ENCODE measurements at places on chromosomes 1 and 21.

GRCh38 chr1:2091611-2092604 lies 41.7 kb downstream of the PRKCZ start:
- DNase-seq: peak; percentile 63

- peak; percentile 94 for DNase-seq
Observed at GRCh38 chr1:26500488-26501175, 28.4 kb downstream of the HMGN2 start.

DNA sequence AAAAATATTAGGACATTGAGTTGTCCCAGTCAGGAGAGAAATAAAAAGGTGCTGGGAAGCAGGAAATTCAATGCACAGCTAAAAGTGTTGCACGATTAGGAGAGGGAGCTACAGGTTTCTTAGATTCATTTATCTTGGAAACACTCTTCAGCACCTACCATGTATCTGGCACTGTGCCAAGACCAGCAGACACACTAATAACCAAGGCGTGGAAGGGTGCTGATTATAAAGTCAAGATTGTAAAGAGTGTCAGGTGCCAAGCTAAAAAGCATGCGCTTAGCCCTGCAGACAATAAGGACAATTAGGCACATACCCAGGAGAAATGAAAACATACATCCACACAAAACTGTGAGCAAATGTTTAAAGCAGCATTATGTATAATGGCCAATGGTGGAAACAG lies 129.9 kb downstream of the DSCAM start:
- no peak for DNase-seq

- no peak for DNase-seq
Observed at GRCh38 chr1:98177751-98178150, 256.9 kb upstream of the DPYD start.

- no peak for DNase-seq
Observed at GRCh38 chr21:30044447-30045064, 104.8 kb upstream of the GRIK1 start.

GRCh38 chr1:197862221-197862620 lies 40.2 kb upstream of the C1orf53 start:
- no peak for DNase-seq

- no peak for DNase-seq
Observed at GRCh38 chr1:15956150-15956549, 19.8 kb downstream of the ZBTB17 start.

GRCh38 chr21:45122432-45123132 lies 48.2 kb downstream of the ADARB1 start:
- DNase-seq: no peak

- no peak for DNase-seq
Observed at GRCh38 chr21:36403713-36404112, 18.5 kb downstream of the CHAF1B start.

DNA sequence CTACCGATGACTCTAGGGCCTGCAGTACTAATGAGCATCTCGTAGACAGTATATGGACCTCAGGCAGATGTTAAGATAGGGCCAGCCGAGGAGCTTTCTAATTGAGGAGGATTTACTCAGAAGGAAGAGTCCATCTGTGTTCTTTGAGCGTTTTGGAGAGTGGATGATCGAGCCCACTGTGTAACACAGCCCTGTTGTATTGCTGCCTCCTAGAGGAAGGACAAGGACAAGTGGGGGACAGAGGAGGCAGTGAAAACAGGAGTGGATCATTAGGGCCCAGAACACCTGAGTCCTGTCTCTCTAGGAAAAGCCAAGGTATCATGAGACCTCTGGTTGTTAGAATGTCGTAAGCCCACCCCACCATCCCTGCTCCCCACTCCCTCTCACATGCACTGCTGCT lies 62.9 kb downstream of the TBX19 start:
- DNase-seq: no peak

- DNase-seq: no peak
Observed at GRCh38 chr1:209613400-209614150, 30.1 kb downstream of the CAMK1G start.

- no peak for DNase-seq
Observed at GRCh38 chr1:25703041-25703440, 86.5 kb downstream of the MAN1C1 start.

- no peak for DNase-seq
Observed at GRCh38 chr1:44707959-44708831, 22.8 kb downstream of the RNU5D-1 start.

DNA sequence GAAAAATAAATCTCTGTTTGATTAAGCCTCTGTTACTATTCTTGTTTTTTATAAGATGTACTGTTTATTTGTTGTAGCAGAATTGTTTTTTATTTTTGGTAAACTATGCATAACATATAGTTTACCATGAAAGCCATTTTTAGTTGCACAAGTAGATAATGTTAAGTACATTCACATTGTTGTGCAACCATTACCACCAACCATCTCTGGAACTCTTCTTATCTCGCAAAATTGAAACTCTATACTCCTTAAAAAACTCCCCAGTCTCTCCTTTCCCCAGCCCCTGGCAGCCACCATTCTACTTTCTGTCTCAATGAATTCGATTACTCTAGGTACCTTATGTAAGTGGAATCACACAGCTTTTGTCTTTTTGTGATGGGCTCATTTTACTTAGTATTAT lies 27.4 kb upstream of the UHMK1 start:
- no peak for DNase-seq

- DNase-seq: no peak
Observed at GRCh38 chr1:223711173-223711572, 1.2 kb upstream of the CAPN2 start.

- DNase-seq: no peak
Observed at GRCh38 chr21:38205940-38206339, 50.9 kb upstream of the KCNJ15 start.

DNA sequence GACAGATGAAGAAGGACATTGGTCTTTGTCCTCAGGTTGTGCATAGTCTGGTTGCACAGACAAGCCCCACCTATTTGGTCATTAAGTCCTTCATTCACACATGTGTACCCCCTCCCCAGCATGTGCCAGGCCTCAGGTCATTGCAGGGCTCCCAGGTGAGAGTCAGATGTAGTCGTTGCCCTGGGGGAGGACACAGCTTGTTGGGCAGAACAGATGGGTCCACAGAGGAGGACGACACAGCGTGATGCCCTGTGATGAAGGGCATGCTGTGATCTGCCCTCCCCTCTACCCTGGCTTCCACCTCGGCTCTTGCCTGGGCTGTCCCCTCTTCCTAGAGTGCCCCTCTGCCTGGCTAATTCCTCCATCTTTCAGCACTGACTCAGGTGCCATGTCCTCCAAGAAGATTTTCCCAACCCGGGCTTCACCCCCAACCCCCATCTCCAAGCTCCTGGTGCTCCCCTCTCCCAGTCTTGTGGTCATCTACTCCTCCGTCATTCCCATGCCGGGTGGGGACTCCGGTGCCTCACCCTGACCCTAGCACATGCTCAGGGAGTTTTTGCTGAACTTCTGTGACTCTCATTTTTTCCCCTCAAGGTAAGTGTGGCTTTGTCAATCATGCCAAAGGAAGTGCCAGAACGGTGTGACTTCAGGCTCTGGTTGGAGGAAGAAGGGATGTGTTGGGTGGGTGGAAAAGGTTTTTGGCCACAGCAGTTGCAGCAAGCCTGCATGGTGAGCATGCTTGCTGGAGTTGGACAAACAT lies 220.5 kb downstream of the FOXD2 start:
- no peak for DNase-seq

DNA sequence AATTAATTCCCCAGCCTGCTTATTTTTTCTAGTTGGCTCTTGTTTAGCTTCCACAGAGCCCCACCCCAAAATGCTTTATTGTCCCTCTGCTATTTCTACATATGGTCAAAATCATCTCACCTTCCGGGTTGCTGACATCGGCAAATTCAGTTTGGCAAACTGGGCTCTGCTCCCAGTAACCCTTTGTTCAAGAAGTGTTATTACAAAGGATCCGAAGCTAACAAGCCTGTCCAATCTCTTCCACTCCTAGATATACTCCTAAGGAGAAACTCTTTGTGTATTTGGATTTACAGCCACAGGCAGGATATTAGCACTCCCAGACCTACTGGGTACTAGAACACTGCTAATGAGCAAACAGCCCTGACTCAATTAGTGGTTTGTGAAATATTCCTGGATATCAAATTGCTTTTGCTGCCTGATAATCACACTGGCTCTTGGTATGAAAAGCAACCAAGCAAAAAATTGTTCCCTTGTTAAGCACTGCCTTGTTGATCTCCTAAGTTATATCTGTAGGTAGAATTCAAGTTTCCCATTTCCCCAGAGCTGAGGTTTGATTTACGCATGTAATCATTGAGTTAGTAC lies 4.0 kb downstream of the JUN start:
- no peak for DNase-seq

GRCh38 chr1:17370618-17371017 lies 1.4 kb upstream of the PADI6 start:
- DNase-seq: no peak

- DNase-seq: peak; percentile 86
Observed at GRCh38 chr1:41726899-41727748, 191.6 kb downstream of the HIVEP3 start.

DNA sequence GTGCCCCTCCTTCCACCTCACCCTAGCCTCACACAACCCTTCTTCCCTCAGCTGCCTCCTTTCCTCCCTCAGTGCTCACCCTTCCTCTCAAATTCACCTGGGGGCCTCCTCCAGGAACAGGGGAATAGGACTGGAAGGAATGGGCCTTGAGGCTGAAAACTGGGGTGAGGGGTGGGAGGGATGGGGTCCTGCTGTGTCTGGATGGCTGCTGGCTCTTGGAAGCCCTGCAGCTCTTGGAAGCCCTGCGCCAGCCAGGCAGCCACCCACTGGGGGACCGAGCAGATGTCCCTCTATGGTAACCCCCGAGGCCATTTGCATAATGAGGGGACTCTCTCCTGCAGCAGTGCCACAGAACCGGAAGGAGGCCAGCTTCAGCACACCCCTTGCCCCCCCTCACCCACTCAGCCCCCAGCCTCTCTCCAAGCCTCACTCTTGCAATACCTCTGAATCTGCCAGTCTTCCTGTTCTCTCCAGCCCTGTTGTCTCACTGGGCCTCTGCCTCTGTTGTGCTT lies 85.2 kb downstream of the KIRREL1 start:
- no peak for DNase-seq

DNA sequence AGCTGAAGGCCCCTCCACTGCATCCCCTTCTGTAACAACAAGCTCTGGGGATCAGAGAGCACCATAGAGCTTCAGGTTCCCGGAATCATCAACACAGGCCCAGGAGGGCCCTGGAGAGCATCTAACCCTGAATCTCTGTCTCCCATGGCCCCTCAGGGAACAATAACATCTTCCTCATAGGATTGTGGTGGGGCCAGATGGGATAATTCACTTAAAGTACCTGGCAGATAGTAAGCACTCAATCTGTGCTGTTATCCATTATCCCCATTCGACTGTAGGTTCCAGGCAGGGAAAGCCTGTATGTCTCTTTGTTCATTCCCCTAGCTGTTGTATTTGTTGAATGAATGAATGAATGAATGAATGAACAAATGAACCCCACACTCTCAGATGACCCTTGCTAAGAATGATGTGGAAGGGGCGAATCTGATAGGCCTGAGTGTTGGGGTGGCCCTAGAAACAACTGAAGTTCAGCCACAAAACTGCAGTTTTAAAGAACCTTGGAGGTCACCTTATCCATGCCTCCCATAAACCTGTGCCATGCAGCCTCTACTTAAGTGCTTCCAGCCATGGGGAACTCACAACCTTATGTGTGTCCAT lies 14.5 kb downstream of the LAPTM5 start:
- no peak for DNase-seq

DNA sequence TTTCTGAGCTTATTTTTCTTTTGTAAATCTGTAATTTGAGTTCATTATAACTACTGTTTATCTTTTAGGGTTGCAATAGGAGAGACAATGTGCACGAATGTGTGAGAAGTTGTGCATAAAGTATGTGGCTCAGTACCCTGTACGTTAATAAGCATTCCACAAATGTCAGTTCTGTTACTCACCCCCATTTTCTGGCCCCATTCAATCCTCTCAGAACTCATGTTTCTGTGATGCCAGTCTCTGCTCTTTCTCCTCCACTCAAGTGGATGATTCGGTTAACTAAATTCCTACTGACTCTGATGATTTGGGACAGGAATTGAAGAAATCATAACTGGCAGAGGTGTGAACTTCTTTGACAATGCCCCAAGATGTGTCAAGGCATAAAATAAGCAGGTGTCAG lies 10.2 kb upstream of the DMRTB1 start:
- DNase-seq: no peak

DNA sequence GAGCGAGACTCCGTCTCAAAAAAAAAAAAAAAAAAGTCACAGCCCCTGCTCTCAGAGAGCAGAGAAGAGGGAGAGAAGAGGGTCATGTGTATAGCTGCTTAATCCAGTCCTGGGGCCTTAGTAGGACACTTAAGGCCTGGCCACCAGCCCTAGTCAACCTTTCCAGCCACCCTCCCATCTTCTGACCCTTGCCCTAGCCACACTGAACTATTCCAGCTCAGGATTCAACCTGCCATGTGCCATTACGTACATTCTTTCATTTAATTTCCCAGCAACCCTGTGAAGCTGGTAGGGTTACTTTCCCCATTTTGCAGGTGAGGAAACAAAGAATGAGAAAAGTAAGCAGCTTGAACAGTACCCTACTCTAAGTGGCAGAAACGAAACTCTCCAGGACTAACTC lies 9.0 kb downstream of the FOXO6 start:
- DNase-seq: no peak

DNA sequence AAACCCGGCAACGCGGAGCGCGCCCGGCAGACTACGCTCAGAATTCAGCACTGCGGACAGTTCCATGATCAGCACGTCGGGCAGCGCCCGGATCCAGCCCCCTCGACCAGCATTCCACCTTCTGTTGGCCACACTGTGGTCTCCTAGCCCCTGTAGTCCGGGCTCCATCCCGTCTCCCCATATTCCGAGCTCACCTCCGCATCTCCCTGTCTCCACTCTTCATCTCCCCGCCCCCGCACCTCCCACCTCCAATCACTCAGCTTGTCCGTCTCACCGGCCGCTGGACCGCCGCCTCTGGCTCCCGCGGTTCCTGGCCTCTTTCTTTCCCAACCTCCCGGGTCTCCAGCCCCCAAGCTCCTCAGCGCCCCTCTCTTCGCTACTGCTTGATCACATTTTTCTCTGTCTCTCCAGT lies 500 bp downstream of the EPHA10 start:
- DNase-seq: peak; percentile 41

DNA sequence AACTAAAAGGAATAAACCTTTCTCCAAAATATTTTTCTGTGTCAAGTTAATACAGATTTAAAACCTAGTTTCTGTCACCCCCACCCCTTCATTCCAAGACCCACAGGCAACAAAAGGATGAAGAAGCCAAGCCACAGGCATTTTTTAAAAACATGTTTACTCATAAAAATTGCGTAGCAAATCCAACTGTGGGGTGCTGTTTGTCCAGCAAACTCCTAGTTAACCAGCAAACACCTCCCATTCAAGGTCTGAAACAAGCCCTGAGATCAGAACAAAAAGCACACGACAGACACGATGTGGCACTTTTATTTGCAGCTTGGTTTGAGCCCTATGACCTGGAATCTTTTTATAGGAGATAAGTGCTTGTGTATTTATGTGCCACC lies 149.9 kb upstream of the CAMK1G start:
- DNase-seq: no peak

GRCh38 chr1:12416744-12417143 lies 186.9 kb downstream of the VPS13D start:
- DNase-seq: no peak

- no peak for DNase-seq
Observed at GRCh38 chr1:205676597-205676996, 3.7 kb downstream of the SLC45A3 start.
